ENCODE measurements at places on chromosomes 7 and 10.

DNA sequence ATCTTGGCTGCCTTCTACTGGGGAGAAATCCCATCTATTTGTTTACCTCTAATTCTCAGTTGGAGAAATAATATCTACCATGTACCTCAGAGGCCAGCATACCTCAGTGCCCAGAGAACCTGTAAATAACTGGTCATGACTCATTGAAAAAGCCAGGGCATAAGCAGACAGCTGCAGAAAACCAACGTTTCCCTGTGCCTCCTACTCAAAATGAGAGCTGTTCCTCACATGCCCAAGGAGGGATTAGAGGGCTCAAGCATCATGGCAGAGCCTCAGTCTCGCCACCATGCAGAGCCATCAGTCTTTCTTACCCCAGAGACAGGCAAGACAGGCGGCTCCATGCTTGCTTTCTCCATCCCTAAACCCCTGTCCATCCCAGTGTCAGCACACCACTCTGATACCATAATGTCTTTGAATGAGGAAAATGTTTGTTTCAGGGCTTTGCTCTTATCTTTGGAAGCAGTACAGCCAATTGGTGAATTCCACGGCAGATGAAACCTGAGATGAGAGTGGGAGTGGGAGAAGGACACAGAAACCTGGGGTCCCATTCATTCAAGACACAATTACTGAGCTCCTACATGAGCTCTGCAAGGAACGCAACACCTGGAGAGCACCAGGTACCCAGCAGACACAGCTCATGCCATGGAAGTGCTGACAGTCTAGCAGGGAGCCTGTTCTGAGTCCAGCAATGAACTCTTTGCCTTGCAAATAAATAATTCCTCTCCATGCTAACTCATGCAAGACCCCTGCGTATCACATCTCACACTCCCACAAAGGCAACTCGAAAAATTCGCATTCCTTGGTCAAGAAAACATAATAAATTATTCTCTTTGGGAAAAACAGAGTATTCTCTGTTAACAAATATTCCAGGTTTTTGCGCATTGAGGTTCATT, 21.1 kb downstream of the PON1 start:
- no peak for DNase-seq

DNA sequence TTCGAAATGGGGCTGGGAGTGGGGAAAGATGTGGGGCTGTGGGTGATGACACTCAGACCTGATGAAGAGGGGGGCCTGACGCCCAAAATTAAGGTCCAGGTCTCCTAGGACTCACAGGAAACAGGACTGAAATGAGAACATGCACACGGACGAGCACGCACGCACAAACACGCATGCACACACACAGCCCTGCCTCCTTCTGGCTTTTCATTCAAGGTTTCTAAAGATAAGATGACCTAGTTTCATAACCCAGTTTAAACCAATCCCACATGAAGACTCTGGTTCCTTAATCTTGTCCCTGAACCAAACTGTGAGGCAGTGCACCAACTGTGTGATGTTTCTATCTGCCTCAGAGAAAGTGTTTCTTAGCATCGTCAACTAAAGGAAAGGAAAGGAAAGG, 162.0 kb downstream of the DGKI start:
- DNase-seq: no peak

DNA sequence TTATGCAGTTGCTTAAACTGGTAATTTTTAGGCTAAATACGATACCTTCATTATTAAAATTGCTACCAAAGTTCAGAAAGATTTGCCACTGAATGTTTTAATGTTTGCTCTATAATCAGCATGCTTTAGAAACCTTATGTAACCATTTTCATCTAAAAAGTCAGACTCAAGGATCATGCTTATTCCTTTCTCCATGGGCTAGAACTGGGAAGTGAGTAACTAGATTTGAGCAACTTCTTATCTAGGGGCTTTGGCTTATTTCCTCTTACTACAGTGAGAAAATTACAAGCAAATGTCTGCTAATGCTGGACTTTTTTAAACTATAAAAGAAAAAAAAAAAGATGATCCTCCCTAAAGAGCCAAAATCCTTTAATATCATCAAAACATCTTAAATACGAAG, 215.9 kb downstream of the CRPPA start:
- no peak for DNase-seq

DNA sequence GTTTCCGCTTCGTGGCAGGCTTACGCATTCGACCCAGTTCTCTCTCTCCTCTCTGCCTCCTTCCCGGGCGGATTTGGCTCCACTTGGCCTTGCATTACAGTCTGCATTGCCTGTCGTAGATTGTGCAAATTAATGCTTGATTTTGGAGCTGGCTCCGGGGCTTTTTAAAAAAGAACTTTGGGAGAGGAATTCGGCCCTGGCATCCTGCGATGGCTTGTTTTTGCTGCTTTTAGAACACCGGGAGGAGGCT, 767 bp downstream of the EIF4EBP2 start:
- DNase-seq: no peak

GRCh38 chr10:124423813-124424212, 5.1 kb upstream of the OAT start:
- DNase-seq: no peak

DNA sequence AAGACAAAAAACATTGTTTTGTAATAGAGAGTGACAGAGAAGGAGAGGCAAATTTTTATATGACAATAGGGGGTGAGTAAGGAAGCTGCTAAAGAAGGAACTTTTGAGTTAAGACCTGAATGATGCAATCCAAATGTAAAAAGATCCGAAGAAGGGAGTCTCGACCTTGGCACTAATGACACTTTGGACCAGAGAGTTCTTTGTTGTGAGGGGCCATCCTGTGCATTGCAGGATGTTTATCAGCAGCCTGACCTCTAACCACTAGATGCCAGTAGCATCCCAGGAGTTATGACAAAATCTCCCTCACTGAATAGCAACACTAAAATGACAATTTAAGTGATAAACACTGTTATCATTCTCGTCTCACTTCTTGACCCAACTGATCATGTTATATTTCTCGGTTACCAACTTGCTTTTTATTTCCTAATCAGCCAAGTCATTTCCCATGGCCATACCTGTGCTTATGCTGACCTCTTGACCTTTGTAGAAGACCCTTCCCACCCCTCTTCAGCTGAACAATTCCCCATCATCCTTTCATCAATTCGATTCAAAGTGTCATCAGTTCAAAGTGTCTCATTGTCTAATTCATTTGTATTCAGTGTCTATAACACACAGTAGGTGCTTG, 30.0 kb downstream of the DGKI start:
- DNase-seq: no peak

GRCh38 chr7:68376131-68376661, 1222.1 kb upstream of the AUTS2 start:
- no peak for DNase-seq

- DNase-seq: no peak
Measured at GRCh38 chr7:115319541-115319940, 397.6 kb downstream of the MDFIC start.

GRCh38 chr10:83214136-83214535, 925.2 kb upstream of the GHITM start:
- no peak for DNase-seq

GRCh38 chr7:101241015-101241363, 3.4 kb upstream of the CLDN15 start:
- DNase-seq: no peak

DNA sequence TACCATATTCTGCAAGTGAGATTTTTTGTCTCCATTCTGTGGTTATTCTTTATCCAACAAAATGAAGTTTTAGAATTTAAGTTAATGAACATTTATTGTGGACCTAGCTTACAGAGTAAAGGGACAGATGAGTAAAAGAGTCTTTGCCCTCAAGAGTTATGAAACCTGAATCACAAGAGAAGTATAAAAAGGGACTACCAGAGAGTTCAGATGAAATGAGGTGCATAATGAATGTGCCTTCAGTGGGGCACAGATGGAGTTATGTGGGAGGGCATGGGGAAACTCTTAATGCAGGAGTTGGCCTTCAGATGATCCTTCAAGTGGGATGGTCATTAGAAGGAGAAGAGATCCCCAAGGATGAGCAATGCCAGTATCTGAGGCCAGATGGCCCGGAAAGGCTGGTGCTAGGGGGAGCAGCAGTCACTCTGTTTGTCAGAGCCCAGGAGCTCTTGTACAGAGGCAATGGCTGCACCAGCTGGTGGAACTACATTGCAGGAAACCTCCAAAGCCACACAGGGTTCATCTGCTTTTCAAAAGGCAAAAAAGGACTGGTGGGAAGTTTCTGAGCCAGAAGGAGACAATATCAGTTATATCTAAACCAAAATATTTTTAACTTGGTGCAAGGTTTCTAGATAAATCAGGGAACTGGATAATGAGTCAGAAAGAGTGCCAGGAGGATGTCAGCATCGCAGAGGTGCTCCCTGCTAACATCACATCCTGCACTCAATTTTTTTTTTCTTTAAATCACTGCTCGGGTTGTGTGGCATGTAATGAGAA, 162.0 kb downstream of the KLF6 start:
- DNase-seq: no peak

- no peak for DNase-seq
Measured at GRCh38 chr7:111162692-111163091, 71.8 kb downstream of the LRRN3 start.

DNA sequence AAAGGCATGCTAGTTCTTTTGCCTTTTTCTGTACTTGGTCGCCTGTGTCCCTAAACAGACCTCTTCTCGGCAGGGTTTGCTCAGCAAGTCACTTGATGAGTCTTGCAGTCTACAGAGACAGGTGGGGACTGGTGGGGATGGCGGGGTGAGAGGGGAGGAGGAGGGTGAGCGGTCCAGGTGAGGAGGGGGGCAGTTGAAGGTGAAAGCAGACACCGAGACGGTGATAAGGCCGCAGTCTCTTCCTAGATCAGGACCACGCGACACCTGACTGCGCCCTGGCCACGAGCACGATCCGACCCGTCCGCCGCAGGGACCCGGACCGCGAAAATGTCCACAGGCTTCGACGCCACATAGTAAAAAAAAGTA, 566 bp downstream of the ASNS start:
- no peak for DNase-seq

DNA sequence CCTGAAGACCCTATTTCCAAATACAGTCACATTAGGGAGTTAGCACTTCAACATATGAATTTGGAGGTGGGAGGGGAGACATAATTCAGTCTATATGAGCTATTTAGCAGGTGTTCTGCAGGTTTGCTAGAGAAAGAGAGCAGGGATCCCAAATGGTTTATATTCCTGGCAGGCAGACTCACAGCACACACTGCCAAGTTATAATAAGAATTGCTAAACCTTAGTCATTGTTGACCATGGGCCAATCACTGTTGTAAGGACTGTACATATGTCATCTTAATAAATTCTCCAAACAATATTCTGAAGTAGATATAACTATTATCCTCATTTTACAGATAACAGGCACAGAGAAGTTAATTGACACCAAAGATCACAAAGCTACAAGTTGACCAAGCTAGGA, 1.5 kb upstream of the CCDC3 start:
- no peak for DNase-seq

GRCh38 chr7:996079-996872, 13.3 kb downstream of the CYP2W1 start:
- no peak for DNase-seq

DNA sequence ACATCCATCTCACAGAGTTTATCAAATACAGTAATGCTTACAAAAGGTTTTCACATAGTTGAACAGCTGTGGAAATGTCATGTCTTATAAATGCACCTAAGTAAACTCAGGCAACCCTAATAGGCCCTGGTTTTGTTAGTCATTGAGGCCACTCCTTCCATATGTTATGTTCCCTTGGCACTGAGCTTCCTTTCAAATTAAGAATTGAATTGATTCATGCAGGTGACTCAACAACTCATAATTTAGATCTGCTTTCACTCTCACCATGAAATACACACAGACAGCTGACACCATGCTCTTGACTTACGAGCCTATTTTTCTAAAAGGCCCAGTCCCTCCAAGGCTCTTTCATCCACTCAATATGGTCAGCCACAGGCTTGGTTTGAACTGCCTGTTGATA, 476.9 kb downstream of the KCNMA1 start:
- DNase-seq: no peak

- DNase-seq: no peak
Measured at GRCh38 chr10:77726732-77727131, 89.1 kb upstream of the KCNMA1 start.

DNA sequence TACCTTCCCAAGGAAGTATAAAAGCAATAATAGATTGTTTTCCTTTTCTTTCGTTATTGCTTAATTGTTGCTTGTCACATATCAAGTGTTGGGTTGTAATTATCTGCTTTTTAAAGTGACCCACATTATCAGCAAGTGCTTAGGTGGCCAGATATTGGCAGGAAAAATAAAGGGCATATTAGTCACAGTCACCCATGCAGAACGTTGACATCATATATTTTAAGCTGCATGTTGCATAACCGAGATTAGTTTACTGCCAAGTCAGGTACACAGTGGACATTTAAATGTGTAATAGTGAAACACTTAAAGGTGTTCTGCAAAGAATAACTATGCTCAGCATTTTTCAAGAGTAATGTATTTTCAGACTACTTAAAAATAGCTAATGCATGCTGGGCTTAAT, 11.4 kb downstream of the NEBL start:
- no peak for DNase-seq

- DNase-seq: no peak
Measured at GRCh38 chr10:43151371-43151770, 13.1 kb downstream of the CSGALNACT2 start.

DNA sequence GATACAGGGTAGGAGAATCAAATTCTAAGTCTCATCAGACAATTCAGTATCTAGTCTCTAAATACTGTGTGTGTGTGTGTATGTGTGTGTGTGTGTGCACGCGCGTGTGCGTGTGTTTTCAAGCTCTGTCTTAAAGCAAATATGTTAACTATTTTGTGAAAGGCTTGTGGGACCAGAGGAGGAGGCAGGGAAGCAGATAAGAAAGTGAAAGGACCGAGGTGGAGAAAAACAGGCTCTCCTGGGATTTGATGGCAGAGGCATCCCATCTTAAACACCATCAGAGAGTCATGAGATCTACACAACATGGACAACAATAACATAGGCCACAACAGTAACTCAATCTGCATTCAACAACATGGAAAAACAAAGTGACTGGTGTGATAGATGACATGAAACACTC, 67.1 kb downstream of the PIP4K2A start:
- no peak for DNase-seq

GRCh38 chr10:101512738-101513137, 75.3 kb downstream of the POLL start:
- DNase-seq: no peak

DNA sequence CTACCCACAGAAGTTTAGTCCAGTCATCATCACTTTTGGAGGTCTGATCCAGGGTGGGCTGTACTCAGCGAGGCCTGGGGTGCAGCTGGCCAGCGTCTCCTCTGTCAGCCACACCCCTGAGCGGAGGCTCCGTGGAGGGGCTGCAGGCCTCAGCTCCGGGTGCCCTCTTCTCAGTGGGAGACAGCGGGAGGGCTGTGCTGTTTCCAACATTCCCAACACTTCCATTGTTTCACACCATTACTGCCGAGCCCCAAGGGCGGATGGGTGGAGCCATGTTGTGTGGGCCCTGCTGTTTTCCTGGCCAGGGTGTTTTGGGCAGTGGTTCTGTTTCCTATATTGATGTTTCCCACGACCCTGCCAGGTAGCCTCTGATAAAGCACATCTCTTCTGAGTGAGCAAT, 95.0 kb downstream of the MKI67 start:
- DNase-seq: no peak

All from omental fat pad (tissue), 4 donors.